Hematopoietic multipotent progenitor cell treated with erythropoietin and hydrocortisone succinate and interleukin-3 and kit ligand, for 6 days (in vitro differentiated cells): ENCODE measurements at places on chromosomes 2 and 18.

DNA sequence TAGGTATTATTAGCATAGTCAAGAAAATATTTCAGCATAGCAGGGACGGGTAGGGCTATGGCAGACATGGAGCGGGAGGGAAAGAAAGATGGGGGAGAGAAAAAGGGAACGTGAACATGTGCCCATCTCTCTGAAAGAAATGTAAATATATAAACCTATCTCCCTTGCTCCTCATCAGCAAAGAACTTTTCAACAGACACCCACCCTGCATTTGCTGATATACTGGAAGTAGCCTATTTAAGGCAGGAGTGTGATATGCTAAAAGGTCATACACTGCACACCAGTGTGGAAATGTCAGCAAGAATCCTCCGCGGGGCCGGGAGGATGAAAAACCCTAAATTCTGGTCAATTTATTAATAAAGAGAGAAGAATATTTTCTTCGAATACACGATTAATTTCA, 1.7 kb downstream of the MBOAT2 start:
- peak; percentile 40 for DNase-seq

- DNase-seq: no peak
These were observed 72.2 kb upstream of the TMEM87B start for GRCh38 chr2:111982822-111983221.

GRCh38 chr18:74571895-74572680, 25.6 kb upstream of the ZNF407 start:
- no peak for DNase-seq

- no peak for DNase-seq
These were observed 76.1 kb upstream of the DNMT3A start for GRCh38 chr2:25417715-25418369.

DNA sequence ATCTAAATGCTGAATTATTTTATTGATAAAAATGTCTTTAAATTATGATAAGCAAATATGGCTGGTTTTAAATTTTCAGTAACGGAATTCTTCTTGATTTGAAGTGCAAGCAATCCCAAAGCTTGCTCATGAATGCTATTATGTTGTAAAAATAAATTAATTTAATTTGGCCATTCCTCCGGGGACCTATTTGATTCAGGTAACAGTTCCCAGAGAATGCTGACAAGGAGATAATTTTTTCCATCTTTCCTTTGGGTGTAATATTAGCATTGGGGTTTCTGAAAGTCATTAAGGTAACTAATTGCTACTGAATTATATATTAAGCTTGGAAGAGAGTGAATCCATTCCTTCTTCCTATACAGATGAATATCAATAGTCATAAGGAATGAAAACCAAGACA, 12.5 kb upstream of the RMDN2 start:
- no peak for DNase-seq

DNA sequence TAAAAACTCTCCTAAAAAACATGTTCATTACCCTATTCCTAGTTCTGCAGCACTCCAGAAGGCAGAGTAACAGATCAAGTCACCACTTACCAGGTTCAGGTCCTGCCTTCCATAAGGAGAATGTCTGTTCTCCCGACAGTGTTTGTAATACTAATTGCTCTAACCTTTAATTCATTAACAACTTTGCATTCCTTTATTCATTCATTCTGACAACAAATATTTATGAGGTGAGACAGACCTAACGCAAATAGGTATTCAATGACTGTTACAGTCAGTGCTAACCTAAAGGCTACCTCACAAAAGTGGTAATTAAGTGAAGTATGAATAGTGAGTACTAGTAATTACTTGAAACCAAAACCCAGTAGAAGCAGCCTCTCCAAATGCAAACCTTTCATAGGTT, 224.0 kb downstream of the AFF3 start:
- no peak for DNase-seq

GRCh38 chr2:160308476-160308875, 108.4 kb upstream of the ITGB6 start:
- DNase-seq: no peak

- DNase-seq: peak; percentile 56
These were observed 34.3 kb downstream of the LCLAT1 start for GRCh38 chr2:30481323-30481800.

DNA sequence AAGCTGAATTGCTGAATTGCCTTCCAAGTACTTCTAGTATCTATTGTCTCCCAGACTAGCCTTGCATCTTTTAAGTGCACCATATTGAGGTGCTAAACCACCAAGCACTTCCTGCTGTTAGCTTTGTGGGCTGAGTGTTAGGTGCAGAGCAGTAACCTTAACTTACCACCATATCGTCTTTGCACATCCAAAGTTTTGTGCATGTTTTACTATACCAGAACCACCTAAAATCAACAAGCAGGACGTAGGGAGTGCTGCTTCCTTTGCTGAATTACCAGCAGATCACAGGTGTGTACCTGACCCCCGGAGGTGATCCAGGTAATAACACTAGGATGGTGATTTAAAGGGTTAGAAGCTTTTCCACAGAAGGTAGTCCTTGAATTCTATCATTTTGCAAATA, 359.9 kb upstream of the HNRNPA3 start:
- no peak for DNase-seq

GRCh38 chr2:206084870-206085741, 868 bp downstream of the INO80D start:
- DNase-seq: peak; percentile 60

DNA sequence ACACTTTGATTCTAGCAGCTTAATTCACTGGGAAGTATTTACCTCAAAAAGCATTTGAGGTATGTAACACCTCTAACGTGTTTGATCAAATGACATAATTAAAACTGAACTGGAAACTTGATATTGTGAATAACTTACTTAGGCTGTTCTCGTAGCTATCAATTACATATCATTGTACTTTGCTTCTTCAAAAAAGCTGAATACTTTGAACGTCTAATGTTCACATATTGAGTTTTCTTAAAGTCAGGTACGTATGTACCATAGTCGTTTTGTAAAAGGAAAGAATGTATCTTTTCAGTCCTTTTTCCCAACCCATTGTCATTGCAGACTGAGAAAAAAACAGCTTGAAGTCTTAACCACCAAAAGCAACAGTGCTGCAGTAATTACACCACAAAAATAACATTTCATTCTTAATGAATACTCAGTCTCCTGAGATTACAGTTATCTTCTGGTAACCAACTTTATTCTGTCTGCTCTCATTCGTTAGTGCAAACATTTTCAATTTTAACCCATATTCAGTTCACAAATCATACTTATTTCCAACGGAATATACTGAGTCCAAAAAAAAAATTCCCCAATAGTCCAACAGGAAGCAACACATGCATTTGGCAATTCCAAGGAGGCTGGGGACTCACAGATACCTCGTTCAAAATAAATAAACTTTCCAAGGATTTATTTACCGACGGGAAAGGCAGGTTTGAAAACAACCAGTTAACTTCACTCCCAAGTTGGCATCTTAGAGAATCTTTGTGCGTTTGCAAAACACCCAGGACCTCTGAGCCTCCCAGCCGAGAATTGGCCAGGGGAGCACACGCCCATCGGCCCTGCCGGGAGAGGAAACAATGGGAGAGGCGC, 1.1 kb downstream of the CHN1 start:
- DNase-seq: no peak

GRCh38 chr2:217833439-217833838, 169.4 kb downstream of the TNS1 start:
- no peak for DNase-seq

- no peak for DNase-seq
These were observed 48.0 kb downstream of the HDLBP start for GRCh38 chr2:241267249-241268067.

DNA sequence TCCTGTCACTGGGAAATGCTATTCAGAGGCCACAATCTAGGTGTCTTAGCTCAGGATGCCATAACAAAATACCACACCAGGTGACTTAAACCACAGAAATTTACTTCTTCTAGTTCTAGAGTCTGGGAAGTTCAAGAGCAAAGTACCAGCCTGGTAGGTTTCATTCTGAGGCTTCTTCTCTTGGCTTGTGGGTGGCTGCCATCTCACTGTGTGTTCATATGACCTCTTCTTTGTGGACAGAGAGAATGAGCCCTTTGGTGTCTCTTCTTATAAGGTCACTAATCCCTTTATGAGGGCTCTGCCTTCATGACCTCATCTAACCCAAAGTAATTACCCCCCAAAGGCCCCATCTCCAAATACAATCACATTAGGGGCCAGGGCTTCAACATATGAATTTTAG, 57.3 kb downstream of the RHOB start:
- no peak for DNase-seq

DNA sequence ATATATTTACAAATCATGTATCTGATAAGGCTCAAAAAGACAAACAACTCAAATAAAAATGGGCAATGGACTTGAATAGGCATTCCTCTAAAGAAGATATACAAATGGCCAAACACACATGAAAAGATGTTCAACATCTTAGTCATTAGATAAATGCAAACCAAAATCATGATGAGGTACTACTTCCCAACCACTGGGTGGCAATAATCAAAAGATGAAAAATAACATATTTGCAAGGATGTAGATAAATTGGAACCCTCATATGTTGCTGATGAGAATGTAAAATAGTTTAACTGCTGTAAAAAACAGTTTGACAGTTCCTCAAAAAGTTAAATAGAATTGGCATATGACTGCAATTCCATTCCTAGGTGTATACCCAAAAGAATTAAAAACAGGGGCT, 132.3 kb downstream of the TTC32 start:
- peak; percentile 33 for DNase-seq

DNA sequence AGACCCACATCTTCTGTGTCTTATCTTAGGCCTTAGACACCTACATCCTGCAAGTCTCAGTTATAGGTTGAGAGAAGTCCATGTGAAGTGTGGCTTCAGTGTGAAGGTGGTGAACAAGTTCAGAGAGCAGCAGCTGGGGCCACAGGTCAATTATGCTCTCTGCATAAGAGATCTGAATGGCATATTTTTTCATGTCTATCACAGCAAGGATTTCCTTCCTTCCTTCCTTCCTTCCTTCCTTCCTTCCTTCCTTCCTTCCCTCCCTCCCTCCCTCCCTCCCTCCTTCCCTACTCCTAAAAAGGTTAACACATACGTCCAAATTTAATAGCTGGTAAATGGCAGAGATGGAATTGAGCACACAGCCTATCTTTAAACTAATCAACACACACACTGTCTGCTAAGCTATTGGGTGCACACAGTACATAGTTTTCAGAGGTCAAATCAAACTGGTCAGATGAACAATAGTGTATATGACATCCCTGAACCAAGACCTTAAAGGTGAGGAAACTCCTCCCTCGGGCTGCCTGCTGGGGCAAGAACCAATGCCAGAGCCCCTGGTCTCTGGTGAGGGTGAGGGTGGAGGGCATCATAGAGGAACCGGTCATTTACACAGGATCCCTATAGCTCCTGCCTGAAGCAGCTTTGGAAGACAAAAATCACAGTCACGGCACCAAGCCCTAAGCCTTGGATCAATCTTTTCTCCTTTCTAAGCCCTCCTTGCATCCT, 240.9 kb downstream of the ICOS start:
- DNase-seq: no peak

- DNase-seq: no peak
These were observed 291.8 kb downstream of the ICOS start for GRCh38 chr2:204228169-204228886.

GRCh38 chr2:23503682-23504081, 118.7 kb downstream of the KLHL29 start:
- DNase-seq: no peak

GRCh38 chr2:66281980-66282379, 152.9 kb upstream of the MEIS1 start:
- DNase-seq: no peak

- DNase-seq: peak; percentile 59
These were observed 430 bp upstream of the CHMP1B start for GRCh38 chr18:11850821-11851145.

DNA sequence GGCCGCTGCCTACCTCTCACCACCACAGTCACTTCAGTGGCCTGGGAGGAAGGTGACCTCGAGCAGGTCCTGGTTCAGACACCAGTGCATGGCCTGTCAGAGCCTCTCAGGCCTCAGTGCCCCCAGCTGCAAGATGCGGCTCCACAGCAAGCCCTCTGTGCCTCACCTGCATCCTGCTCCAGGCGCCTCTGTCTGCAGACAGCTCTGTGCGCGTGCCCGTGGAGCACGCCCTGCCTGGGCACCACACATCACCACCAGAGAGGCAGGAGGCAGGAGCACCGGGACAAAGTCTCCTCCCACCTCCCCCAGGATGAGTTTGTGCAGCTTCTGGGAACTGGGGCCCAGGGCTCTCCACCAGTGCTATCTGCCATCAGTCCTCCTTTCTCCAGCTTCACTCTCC, 98.7 kb downstream of the TFCP2L1 start:
- no peak for DNase-seq
